ENCODE measurements at places on chromosomes 4 and X.

DNA sequence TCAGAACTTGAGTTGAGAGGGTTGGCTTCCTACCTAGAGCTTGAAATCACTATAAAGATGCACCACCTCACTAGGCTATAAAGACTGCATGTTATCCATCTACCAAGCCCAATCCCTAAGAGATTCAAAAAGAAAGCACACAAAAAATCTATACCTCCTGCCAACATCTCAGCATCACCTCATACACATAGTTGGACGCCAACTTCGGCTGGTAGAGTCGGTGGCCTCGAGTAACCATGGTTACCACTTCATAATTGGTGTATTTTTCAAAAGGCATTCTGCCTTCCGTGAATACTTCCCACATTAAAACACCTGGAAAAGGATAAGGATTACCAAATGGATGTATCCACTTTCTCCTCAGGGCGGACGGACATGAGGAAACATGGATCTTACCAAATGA lies 4.5 kb upstream of the TXK start:
- DNase-seq = no peak

DNA sequence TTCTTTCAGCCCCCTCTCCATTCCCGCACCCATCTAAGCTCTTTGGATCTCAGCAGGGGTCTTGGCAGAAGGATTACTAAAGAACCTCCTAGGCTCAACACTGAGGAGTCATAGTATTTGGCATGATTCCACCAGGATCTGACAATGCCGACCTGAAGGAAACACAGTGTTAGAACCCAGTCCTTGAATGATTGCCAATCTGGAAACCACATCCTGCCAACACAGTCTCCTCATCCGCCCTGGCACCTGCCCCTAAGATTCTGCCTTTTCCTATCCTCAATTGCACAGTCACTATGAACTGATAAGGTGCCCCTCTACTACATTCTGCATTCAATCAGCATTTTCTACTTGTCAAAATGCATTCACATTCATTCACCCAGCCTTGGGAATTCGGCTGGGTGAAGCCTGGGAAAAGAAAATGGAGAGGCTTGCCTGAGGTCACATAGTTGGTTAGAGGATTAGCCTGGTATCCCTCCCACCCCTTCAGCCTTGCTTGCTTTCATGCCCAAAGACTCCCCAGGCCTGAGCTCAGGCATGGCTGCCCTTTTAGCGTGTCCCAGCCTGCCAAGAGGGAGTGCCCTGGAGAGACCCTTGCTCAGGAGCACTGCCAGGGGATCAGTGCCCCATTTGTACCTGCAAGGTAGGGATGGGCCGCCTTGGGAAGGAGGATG lies 2.2 kb upstream of the CLDN2 start:
- DNase-seq = no peak

GRCh38 chrX:49254639-49255038 lies 9.9 kb downstream of the FOXP3 start:
- no peak for DNase-seq

- DNase-seq = peak; percentile 86
Observed at GRCh38 chr4:47213971-47214370, 182.6 kb downstream of the GABRB1 start.

DNA sequence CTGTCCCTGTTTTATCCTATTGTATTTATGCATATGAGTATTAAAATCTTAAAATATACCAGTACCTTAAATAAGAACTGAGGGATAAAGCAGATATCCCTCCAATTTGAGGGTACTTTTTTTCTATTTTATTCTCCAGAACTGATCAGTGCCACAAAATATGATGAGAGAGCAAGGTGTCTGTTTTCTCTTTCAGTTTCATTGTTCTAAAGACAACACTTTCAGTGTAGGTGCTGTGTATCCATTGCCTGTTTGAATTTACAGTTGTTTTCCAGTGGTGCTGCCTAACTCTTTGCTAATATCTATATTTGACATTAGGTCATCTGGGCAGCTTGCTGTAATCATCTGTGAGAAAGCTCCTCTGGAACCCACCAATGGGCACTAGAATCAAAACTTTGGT lies 394.7 kb downstream of the IL1RAPL1 start:
- no peak for DNase-seq

GRCh38 chr4:3851211-3851610 lies 85.0 kb downstream of the ADRA2C start:
- no peak for DNase-seq

DNA sequence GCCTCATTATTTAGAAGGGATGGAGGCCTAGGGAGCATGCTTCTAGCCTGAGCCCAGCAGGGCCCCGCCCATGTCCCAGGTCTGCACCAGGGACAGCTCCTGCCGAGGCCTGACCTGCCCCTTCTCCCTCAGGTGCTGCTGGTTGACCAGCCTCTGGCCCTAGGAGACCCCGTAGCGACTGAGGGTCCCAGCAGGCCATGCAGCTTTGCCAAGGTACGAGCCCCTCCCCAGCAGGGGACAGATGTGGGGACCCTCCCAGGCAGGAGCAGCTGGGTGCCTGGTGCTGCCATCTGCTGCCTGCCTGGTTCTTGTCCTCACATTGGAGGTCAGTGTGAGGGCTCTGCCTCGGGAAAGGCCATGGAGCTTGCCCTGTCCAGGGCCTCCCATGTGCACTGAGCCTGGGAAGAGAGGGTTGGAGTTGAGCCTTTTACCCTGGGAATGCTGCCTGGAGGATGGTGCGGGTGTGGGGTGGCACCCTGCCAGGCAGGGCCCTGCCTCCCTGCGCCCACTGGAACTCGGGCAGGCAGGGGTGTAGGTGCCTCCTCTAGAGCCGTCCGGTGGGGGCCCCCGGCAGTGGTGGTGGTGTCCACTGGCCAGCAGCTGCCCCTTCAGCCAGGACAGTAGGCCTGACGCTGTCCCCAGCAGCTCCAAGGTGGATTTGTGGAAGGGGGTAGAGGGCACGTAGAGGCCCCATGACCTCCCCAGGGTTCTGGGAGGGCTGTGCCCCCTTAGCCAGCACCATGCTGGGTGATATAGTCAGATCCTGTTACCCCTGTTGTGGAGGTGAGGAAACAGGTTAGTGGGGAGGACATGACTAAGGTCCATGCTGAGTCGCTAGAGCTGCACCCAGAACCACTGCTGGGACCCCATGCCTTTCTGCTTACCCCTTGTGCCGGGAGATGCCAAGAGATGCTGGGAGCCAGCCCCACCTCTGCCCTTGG lies 2.2 kb upstream of the MSANTD1 start:
- DNase-seq = no peak

DNA sequence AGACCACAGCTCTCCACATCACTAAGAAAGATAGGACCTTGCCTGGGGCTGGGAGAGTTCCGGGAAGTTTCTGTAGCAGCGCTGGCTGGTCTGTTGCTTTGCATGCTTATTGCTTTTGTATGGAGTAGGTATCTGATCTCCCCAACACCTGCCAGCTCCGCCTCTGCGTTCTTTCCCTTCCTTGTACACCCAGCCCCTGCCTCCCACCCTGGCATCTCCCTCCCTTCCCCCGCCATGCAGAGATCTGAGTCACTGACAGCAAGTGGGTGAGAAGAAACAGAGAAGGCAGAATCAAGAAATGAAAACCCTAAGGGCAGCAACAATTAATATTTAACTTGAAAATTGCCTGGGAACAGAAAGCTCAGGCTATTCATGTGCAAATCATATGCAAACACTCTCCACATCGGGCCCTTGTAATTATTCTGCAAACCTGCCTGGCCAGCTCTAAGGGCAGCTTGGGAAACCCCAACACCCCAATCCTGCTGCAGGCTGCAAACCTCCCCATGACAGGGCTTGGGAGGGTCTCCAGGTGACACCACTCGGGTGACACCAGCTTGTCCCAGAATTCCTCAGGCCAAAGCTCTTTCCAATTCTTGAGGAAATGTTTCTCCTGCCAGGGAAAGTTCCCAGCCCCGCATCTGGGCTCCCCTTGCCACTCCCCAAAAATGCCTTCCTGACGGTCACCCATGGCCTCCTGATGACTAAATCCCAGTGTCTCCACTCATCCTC lies 257.2 kb downstream of the FBXW7 start:
- DNase-seq = no peak

- no peak for DNase-seq
Observed at GRCh38 chr4:102411408-102411807, 66.1 kb upstream of the SLC39A8 start.

- DNase-seq = no peak
Observed at GRCh38 chrX:119501511-119502148, 33.4 kb downstream of the SLC25A5 start.

Measured in brain pericyte (primary cell).